ENCODE measurements at places on chromosomes 3 and 15. TPM values are rescaled to one million over a fixed set of nuclear protein-coding genes. Genes with fewer than 3 reads are reported as not detected.

The CSPG5 gene
- total RNA-seq = 1.1 TPM

The RTP1 gene
- not detected for total RNA-seq

The MYO5C gene
- total RNA-seq = 0.64 TPM

The RETNLB gene
- not detected for total RNA-seq

The CCR8 gene
- 12.2 TPM for total RNA-seq

The CHRNB4 gene
- total RNA-seq = not detected

The LRRC34 gene
- total RNA-seq = 5.9 TPM

The GOLGA8M gene
- total RNA-seq = 0.55 TPM

The MESP2 gene
- total RNA-seq = 0.41 TPM

The SMCO1 gene
- not detected for total RNA-seq

The VGLL3 gene
- not detected for total RNA-seq

DNA sequence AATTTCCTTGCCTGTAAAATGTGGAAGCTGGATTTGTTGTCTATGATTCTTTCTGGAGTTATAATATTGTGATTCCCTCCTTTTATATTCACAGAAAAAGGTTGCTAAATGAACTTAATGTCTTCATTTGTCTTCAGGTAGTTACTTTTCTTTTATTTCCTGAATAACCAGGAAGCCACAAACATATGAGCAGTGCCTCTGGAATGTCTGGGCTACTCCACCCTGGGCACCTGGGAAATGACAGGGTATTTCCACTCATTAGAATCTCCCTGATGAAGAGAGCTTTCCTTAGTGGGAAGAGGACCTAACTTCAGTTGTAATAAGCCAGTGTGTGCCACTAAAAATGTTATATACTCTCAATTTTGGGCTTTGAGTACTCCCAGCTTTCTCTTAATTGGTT is 3.8 kb upstream of the SLMAP start:
- no peak for DNase-seq

GRCh38 chr3:177446165-177446601 is 248.9 kb upstream of the TBL1XR1 start:
- no peak for DNase-seq

DNA sequence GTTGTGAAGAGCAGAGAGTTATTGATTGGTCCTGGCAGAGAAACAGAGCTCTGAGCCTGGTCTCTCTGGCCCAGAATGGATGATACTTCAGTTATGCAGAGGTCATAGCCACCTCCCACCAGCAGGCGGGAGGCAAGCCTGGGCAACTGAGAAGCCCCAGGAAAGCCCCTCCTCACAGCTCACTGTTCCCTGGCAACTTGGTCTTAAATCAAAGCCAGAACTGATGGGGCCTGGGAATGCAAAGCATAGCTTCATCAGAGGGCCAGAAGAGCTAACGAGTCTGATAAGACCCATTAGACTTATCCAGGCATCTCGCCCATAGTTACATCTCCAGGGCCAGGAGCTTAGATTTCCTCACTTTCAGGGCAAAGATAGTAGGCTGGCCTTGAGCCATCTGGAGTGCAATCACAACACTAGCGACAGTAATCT is 5.5 kb upstream of the COLQ start:
- no peak for DNase-seq

GRCh38 chr15:74961616-74962015 is 5.0 kb upstream of the RPP25 start:
- no peak for DNase-seq

DNA sequence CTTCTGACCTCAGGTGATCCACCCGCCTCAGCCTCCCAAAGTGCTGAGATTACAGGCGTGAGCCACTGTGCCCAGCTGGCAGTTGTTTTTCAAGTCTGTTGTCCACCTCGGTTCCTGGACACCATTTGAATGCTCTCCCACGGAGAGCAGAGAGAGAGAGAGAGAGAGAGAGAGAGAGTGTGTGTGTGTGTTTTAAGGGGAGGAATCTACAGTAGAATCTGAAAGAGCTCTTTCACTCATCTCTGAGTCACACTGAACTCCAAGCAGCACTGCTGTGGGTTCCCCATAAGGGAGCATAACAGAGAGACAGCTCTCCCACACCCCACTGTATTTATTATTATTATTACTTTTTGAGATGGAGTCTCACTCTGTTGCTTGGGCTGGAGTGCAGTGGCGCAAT is 156.6 kb downstream of the RPLP1 start:
- DNase-seq = no peak

GRCh38 chr15:58517682-58518525 is 86.1 kb downstream of the LIPC start:
- no peak for DNase-seq

DNA sequence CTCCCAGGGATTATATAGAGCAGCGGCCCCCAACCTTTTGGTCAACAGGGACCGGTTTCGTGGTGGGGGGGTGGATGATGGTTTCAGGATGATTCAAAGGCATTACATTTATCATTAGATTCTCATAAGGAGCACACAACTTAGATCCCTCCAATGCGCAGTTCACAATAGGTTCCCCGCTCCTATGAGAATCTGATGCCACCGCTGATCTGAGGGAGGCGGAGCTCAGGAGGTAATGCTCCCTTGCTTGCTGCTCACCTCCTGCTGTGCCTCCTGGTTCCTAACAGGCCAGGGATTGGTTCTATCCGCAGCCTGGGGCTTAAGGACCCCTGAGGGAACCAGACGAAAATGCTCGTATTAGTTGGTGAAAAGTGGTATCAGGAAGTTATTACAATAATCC is 1.3 kb upstream of the HACD2 start:
- DNase-seq = peak; percentile 17

DNA sequence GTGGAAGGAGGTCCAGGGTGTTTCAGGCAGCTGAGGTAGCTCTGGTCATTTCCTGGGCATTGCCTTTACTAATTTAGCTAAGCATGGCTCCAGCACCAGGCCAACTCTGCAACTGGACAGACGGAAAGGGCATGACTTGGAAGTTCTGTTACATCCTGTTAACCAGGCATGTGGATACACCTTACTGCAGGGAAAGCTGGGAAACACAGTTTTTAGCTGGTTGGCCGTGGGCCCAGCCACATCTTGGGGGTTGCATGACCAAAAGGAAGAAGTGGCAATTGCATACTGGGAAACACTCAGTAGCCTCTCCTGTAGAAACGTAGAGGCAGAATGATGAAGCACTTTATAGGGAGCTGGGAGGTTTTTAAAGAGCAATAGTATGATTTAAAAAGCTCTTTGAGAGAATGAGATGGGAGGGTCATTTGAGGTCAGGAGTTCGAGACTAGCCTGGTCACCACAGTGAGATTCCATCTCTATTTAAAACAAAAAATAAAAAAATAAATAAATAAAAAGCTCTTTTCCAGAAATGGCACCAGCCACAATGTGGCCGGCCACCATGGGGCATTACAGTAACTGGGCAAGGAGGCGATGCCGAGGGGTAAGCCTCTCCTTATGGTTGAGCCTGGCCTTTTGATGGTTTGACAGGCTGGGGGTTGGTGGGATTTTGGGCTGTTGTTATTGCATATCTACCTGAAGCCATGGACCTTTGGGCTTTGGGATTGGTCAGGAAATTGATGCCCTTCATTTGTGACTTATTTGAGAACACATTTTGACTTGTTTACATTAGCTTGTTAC is 28.6 kb downstream of the TRAK1 start:
- no peak for DNase-seq

GRCh38 chr15:93495799-93496637 is 407.0 kb upstream of the RGMA start:
- DNase-seq = no peak

DNA sequence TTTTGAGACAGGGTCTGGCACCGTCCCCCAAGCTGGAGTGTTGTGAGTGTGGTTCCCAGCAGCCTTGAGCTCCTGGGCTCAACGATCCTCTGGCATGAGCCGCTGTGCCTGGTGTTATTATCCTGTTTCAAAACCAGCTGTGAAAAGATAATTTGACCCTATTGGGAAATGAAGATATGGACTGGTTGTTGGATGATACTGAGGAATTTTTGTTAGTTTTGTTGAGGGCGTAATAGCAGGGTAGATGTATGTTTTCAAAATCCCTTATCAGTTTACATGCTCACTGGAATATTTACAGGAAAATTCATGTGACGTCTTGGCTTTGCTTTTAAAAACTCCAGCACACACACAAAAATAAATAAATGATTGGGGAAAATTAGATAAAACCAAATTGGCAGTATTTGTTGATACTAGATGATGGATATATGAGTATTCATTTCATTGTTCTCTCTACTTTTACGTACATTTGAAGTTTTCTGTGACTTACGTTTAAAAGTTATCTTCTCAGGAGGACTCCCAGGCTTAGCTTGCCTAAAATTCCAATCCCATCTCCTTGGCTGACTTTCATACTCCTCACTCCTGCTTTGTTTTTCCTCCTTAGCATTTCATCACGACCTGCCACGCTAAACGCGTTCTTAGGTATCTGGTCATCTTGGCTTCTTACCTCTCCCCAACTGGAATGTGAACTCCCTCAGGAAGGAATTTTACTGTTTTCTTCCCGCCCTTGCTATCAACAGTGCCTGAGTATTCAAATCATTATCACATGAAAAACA is 56.8 kb upstream of the TFRC start:
- no peak for DNase-seq

GRCh38 chr3:62774221-62774620 is 101.0 kb downstream of the CADPS start:
- no peak for DNase-seq

DNA sequence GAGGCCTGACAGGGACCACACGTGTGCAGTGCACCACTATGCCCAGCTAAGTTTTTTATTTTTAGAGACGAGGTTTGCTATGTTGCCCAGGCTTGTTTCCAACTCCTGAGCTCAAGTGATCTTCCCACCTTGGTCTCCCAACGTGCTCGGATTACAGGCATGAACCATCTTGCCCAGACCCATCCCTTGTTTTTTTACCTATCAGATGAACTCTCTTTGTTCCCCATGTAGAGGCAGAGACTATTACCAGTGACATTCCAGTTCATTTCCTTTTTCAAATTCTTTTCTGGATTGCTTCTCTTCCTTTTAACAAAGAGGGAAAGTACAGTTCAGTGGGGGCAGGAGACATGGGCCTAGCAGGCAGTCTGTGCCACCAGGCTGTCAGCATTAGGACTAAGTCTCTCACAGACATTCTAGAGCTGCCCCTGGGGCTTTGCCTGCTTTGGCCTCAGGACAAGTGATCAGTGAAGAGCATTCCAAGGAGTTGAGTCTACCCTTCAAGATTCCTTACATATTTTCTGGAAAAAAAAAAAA is 103.5 kb upstream of the SLC7A14 start:
- DNase-seq = no peak

DNA sequence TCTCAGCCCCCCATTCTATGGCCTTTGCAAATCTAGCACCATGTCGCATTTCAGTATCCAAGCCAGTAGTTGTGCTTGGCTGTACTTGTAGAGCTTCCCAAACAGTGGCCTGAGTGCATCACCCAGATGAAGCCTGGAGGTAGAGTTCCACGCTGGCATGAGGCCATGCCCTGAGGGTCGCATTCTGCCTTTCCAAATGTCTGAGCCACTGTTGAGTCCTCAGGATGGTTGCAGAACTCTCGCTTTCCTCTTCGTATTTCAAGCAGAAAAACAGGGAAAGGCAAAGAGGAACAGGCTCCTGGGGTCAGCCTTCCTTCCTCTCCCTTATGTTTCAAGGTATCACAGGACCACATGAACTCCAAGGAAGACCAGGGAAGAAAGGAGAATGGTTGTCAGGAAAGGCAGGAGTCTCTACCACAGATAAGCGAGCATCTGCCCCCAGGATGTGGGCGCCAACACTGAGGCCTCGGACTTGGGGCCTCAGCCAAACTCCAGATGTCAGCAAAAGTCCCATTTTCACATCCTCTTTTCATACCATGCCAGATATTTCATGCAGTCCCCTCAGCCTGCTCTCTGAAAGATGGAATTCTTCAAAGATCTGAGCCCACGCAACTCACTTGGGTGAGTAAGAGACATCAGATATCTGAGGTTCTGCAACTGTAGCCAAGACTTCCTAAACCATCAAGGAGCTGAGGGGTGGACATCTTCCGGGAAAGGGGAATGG is 19.4 kb upstream of the PRR20G start:
- DNase-seq = no peak

DNA sequence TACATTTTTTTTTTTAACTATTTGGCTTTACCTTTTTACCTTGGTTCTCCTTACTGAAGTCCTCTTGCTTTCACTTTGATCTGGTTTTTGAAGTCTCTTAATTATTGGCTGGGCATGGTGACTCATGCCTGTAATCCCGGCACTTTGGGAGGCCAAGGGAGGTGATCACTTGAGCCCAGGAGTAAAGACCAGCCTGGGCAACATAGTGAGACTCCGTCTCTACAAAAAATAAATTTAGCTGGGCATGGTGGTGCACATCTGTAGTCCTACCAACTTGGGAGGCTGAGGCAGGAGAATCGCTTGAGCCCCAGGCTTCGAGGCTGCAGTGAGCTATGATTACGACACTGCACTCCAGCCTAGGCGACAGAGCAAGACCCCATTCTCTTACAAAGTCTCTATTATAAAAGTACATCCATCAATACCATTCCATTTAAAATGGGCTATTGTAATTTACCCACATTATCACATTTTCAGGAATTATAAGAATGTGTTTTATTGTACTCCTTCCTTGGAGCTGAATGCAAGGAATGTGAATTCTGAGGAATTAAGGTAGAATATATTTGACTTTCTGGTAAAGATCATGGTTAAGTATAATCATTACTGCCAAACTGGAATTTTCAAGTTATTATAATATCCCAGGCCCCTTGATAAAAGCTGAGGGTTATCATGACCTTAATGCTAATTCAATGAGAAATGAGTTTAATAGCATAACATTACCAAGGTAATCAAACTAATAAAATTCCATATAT is 49.0 kb downstream of the MSL2 start:
- no peak for DNase-seq

- no peak for DNase-seq
Observed at GRCh38 chr3:8319935-8320634, 181.5 kb upstream of the LMCD1 start.

DNA sequence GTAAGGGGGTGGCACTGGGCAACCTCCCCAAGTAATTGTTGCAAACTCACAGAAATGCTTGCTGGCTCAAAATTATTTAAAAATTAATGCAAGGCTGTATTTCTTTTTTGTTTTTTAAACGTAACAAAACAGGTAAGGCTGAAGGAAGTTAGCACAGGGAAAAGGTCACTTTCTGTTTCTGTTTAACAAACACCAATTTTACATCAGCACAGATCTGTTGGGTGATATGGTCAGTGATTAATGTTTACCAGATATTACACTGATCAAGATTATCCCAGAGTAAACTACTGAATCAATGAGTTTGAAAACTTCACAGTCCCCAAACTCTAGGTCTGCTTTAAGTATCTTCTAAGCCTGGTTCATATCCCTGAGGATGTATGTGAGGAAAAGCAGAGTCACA is 558.0 kb downstream of the FOXP1 start:
- DNase-seq = no peak

DNA sequence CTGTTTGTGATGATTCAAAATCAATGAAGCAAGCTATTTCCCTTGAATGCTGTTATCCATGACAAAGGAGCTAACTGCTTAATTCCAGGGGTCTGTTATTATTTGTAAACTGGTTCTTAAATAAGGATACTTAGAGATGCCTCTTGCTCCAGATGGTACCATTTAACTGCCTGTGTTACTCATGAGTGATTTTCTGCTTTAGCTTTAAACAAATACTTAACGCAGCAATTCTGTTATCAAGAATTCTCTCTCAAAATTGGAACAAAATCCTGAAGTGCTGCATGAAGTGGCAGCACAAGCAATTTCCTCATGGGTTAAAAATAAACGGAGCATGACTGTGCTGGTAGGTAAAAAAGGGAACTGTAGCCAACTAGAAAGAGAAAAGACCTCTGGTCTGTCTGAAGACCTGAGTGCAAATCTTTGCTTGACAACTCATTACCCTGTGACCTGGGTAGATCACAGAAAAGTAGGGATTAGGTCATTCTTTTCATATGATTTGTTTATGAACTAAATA is 62.5 kb upstream of the GBE1 start:
- no peak for DNase-seq

GRCh38 chr15:36545467-36545992 is 33.9 kb upstream of the CDIN1 start:
- no peak for DNase-seq

- no peak for DNase-seq
Observed at GRCh38 chr3:195226900-195227447, 44.0 kb downstream of the XXYLT1 start.
